ENCODE measurements at places on chromosomes 11 and 22.

DNA sequence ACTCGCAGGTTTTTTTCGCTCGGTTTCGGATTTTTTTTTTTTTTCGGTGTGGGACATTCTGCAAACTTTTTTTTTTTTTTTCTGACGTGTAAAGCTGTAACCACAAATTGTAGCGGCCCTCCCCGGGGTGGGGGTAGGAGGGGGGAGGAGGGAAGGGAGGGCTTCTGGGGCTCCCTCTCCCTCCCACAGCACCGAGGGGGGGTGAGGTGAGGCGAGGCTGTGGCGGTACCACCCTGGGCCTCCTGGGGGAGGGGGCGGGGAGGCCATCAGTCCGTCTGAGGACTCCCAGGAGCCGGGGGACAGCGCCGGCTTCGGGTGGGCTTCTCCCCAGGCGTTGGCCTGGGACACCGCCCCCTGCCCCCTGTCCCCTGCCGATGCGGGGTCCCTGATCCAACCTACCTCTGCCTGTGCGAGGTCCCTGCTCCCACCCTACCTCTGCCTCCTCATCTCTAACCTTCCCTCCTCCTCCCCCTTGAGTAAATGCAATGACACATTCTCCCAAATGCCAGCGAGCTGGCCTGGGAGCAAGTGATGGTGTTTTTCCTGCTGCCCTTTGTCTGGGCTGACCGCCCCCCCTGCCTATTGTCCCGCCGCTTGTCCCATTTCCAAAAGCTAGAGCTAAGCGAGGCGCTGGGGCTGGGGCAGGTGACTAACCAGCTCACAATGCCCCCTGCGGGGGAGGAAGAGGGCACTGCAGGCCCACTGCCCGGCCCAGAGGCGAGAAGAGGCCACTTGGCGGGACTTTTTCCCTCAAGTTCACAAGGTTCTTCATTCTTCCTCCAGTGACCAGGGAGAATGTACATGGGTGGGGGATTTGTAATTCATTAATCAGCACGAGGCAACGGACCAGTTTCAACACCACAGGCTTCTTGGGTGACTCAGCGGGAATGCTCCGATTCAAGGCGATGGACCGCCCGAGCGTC is 511 bp upstream of the CLCF1 start:
- peak; percentile 66 for DNase-seq

- no peak for DNase-seq
Measured at GRCh38 chr11:11565636-11566035, 56.2 kb downstream of the GALNT18 start.

GRCh38 chr11:128133501-128133900 is 453.9 kb downstream of the ETS1 start:
- DNase-seq: no peak

GRCh38 chr11:22130462-22131053 is 62.3 kb upstream of the ANO5 start:
- peak; percentile 31 for DNase-seq

DNA sequence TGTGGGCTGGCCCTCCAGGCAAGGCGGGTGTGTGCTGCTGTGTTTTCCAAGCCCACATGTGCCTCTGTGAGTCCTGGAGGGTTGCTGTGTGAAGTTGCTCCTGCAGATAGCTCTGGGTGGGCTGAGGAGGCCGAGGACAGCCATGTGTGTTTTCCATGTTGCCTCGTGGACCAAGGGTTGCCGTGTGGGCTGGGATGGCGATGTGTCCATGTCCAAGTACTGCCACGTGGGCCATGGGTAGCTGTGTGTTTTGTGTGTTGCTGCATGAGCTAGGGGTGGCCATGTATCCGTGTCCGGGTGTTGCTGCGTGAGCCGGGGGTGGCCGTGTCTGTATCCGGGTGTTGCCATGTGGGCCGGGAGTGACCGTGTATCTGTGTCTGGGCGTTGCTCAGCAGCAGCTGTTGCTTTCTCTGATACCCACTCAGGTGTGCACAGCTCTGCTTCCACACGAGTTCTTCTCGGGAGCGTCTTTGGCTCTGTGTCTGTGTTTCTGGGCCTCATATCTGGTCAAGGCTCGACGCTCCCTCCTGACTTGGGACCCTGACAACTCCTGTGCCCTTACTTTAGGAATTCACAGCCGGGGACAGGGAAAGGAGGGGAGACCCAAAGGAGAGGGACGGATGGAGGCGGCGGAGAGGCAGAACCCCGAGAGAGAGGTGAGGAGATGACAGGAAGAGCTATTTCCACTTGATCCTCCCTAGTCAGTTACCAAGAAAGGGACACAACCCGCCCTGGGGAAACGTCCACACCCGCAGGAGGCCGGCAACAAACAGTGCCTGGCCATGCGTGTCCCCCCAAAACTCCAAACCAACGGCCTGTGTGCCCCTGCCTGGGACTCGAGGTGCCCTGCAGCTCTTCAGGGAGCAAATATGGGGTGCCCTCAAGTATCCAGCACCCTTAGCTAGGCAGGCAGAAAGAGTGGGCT is 83.1 kb downstream of the PHF21B start:
- DNase-seq: no peak

- DNase-seq: no peak
Measured at GRCh38 chr11:125235071-125235471, 70.5 kb downstream of the PKNOX2 start.

DNA sequence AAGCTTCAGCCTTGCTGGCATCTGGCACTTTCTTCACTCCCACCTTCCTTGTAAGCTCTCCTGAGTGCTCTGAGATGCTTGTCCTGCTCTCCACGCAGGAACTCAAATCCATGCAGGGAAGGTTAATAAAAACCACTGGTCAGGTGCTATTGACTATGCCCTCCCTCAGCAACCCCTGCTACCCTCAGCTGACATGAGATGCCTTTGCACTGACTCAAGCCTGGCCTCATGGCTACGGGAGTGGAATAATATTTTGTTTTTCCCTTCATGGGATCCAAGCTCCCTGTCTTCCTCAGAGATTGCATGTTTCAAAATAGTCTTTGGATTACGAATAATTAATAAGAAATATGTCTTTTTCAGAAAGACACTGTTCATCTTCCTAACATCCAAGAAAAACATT is 31.7 kb upstream of the ABCC8 start:
- no peak for DNase-seq

GRCh38 chr22:44711241-44711560 is 9.2 kb downstream of the PRR5 start:
- DNase-seq: no peak

- peak; percentile 100 for DNase-seq
Measured at GRCh38 chr11:57712256-57713150, at the start of gene TMX2. TSS of gene TMX2 (plus strand) at chr11:57712593. CDS start at chr11:57712619, 26 bp downstream.

DNA sequence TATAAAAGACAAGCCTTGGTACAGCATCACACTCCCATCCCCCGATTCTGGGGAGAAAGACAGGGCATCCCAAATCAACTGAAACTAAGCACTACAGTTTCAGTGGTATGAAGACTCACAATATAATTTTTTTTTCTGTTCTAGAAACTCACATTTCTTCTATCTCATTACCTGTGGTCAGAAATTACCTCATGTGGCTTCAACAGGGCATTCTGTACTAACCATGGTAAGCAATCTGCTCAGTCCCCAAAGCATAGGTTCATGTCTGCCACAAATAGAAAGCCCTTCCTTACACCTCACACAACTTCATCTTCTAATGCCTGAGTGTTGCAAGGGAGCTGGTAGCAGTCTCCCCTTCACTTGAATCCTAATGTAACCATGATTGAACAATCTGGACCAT is 147.4 kb upstream of the POU2AF2 start:
- no peak for DNase-seq

DNA sequence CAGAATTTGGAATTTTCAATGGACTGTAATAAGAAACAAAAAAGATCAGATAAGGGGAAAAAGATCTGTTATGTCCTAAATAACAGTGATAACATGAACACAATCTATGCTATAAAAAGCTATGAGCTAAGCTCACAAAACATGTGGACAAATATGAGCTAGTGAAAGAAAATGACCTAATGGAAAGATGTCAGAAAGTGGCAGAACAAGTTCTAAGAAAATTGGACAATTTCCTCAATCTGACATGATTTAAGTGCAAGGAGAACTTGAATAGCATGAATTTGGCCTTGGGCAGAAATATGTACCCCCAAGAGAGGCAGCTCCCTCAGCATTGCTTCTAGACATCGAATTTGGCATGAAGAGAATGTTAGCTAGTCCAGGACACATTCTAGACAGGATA is 212.0 kb upstream of the PGR start:
- DNase-seq: no peak

GRCh38 chr11:40974186-40974795 is 485.2 kb downstream of the LRRC4C start:
- no peak for DNase-seq

GRCh38 chr11:28342716-28343115 is 234.5 kb downstream of the METTL15 start:
- no peak for DNase-seq
